CMK (cell line): ENCODE measurements at places on chromosomes 6 and 20.

- no peak for DNase-seq
Measured at GRCh38 chr6:45212976-45213375, 115.2 kb upstream of the RUNX2 start.

DNA sequence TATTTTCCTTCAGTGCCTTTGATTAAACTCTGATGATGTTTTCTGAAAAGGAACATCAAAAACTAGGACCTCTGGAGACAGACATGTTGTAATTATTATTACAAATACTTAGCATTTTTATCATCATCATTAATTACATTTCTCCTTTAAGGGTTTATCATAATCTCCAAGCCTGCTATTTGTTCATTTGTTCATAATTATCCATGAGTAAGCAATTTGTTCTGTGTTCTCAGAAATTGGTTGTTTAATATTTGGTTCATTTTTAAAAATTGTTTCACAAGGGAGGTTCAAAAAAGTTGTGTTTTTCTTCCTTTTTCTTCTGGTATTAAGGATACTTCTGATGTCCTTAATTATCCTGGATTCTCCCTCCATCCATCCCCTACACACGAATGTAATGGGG, 850.2 kb upstream of the FLRT3 start:
- DNase-seq, result no peak

- DNase-seq, result no peak
Measured at GRCh38 chr6:35081426-35081851, 59.7 kb downstream of the TCP11 start.

GRCh38 chr6:44289726-44290260, 19.5 kb downstream of the TMEM151B start:
- no peak for DNase-seq

- DNase-seq, result no peak
Measured at GRCh38 chr20:45459606-45460005, 9.9 kb upstream of the WFDC2 start.

DNA sequence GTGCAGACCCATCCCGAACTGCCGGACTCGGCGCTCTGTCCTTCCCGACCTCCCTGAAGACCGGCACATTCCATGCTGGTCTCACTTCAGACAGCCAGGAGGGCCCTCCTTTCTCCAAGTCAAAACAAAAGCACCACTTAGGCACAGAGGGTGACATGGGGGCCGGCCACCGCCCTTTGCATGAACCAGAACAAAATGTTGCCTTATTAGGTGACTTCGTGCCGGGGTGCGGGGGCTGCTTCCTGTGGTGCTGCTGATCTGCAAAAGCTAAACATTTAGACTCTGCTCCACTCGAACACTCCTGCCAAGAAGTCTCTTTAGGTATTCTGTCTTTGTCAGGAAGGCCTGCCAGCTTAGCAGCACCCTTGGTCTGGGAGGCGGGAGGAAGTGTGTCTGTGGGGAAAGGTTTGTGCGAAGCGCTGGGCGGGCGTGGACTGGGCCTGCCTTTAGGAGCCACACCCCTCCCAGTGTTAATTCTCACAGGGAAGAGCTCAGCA, 133.8 kb downstream of the SMOC2 start:
- DNase-seq, result no peak

DNA sequence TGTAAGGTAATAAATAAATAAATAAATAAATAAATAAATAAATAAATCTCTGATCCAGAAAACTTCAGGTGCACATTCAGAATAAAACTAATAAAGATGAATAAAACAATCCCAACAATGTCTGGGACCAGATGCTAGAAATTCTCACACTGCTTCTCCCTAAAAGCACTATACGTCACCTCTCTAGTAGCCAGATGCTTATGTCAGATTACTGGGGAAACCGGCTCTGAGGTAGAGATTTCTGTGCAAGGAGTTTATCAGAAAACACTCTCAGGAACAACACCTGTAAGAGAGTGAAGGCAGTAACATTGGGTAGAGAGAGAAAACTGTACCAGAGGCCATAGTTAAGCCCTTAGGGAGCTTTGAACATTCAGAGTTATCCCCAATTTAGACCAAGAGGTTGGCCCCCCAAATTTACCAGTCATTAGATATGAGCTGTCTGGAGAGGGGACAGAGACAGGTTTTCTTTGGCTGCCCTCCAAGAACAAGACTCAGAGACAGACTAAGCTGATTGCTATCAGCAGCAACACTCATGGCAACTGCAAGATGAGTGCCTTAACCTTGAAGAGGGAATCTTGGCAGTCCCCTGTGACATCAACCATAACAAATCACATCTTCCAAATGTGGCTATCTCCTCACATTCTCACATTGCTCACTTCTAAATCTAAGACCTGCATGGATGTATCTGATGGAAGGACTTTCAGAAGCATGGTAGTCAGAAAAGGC, 151.2 kb upstream of the BMP5 start:
- DNase-seq, result no peak

- no peak for DNase-seq
Measured at GRCh38 chr6:22366214-22366613, 69.4 kb upstream of the PRL start.

DNA sequence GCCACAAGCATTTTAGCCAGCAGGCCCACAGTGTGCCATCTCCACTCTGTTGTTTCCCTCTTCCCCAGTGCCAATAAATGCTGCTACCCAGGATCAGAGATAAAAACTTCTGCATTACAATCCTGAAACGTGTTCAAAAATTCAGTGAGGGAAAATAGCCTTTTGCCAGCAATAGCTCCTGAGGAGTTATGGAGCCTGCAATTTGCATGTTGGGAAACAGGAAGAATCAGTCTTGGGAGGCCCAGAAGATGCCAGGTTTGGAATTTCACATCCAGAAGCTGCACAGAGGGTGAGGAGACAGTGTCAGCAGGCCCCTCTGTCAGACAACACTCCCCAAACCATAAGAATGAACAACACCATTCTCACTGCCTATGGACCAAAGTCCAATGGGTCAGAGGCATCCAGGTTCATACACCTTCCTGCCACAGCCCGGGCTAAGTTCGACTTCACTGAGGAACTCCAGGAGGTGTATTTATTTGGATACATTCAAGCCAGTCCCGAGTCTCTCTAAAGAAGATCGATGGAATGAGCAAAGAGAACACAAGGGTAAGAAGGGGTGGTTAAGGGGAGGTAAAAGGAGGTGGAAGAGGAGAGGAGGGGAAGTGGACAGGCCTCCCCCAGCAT, 20.8 kb downstream of the RRBP1 start:
- DNase-seq, result no peak
